ENCODE measurements at places on chromosomes 3 and 15.

DNA sequence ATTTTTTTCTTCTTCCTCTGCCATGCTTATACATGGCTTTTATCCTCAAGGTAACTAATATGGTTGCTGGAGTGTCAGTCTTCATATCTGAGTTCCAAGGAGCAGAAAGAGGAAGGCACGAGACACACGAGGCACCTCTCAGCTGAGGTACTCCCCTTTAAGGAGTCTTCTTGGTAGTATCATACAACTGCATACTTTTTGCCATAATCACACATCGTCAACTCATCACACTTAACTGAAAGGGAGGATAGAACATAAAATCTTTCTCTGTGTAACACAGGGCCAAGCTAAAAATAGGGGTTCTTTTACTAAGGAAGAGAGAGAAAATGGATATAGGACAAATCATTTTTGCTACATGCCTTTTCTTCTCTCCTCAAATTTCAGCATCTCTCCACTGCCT lies 104.2 kb downstream of the OXSM start:
- DNase-seq = no peak

- no peak for DNase-seq
Observed at GRCh38 chr3:47496892-47497291, 16.6 kb downstream of the ELP6 start.

- no peak for DNase-seq
Observed at GRCh38 chr3:151724576-151725562, 8.9 kb upstream of the AADACL2 start.

- DNase-seq = no peak
Observed at GRCh38 chr3:81931265-81932251, 170.1 kb upstream of the GBE1 start.

GRCh38 chr3:42678447-42678846 lies 6.9 kb upstream of the KLHL40 start:
- DNase-seq = no peak

GRCh38 chr3:111607240-111607920 lies 12.2 kb upstream of the ZBED2 start:
- DNase-seq = no peak

DNA sequence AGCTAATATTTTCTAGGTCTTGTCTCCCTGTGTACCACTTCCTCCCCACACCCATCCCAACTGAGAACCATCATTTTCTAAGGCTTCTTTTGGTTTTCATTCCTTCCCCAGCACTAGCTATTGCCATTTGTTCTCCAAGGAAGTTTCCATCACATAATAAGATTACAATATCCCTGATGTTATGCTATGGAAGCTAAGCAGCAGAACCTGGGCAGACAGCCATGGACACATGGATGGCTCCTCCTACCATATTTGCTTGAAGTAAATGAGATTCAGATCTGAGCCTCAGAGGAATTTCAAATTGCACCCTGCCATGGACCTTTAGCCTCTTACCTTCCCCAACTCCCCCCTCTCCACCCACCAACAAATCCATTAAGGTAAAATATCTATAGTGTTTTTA lies 31.5 kb downstream of the GASK1A start:
- DNase-seq = no peak

DNA sequence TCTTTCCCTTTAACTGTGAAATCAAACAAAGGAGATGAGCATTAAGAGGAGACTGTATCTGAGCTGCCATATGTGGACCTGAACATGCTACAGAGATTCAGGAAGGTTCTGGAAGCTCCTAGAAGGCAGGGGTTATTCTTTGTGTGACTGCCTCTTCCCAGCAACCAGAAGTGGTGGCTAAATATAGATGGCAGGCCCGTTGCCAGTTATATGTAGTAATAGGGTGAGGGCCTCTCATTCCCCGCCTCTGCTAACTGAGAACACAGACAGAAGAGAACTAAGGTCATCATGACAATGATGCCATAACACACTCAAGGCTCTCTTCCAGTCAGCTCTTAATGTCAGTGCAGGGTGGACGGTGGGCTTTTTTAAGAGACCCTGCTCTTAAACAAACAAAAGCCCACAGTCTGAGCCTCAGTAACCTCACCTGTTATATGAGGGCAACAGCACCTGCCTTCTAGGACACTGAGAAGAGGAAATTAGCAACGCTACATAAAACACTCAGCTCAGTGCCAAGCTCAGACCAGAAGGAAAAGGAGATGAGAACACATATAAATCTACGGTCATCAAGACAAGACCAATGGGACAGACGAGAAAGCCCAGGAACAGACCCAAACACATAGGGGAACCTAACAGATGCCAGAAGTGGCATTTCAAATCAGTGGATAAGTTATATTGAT lies 22.3 kb downstream of the CFAP92 start:
- DNase-seq = no peak

GRCh38 chr15:24924621-24925020 lies 30.2 kb upstream of the SNRPN start:
- DNase-seq = no peak

- no peak for DNase-seq
Observed at GRCh38 chr3:153979418-153980251, 141.6 kb upstream of the ARHGEF26 start.

GRCh38 chr3:34832865-34833508 lies 806.3 kb upstream of the ARPP21 start:
- no peak for DNase-seq

DNA sequence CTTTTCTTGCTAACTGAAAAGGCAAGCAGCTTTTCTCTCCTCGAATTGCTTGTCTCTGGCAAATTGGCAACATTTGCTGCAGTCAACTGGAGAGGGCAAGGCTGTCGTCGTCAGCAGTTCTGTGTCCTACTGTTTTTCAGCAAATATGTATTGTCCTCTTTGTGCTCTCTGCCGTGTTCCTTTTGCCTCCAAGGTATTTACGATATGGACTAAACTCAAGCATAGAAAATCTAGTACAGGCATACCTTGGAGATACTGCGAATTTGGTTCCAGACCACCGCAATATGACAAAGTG lies 558 bp upstream of the SLC30A4 start:
- DNase-seq = no peak

DNA sequence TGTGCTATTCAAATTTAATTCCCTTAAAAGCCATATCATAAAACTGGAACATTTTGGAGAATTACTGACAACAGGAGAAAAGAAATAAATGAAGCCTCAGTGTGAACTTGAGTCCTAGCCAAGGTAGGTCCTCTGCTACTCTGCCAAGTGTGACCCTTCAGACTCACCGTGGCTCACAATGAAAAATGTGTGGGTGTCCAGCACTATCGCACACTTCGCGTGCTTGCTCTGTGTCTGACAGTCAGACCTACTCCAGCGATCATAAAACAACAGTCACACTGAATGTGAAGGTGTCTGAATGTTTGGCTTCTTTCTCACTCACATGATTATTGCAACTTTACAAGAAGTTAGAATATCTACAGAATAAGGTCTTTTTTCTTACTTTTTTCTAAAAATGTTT lies 65.8 kb upstream of the TRA2B start:
- no peak for DNase-seq

GRCh38 chr3:28577941-28578500 lies 229.4 kb upstream of the AZI2 start:
- no peak for DNase-seq

DNA sequence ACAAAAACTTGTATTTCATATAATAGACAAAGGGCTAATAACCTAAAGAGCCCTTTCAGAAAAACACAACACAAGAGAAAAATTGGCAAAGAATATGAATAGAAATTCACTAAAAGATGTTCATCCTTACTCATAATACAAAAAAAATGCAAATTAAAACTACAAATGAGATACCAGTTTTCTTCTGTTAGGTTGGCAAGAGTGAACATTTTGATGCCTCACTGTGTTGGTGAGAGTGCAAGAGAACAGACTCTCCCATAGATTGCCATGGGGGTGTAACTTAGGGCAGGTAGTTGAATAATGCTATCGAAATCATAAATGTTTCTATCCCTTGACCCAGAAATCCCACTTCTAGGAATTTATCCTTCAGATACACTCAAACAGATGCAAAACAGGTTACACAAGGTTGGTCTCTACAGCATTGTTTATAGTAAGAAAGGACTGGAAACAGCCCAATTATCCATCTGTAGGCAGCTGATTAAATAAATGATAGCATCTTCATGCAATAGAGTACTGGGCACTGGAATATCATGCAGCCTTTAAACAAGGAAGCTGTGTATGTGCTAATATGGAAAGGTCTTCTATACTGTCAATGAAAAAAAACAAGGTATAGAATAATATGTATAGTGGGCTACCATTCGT lies 146.3 kb downstream of the TLE3 start:
- no peak for DNase-seq

- DNase-seq = no peak
Observed at GRCh38 chr3:55562700-55563099, 75.6 kb upstream of the WNT5A start.

- no peak for DNase-seq
Observed at GRCh38 chr3:172176061-172176770, 136.8 kb downstream of the FNDC3B start.

DNA sequence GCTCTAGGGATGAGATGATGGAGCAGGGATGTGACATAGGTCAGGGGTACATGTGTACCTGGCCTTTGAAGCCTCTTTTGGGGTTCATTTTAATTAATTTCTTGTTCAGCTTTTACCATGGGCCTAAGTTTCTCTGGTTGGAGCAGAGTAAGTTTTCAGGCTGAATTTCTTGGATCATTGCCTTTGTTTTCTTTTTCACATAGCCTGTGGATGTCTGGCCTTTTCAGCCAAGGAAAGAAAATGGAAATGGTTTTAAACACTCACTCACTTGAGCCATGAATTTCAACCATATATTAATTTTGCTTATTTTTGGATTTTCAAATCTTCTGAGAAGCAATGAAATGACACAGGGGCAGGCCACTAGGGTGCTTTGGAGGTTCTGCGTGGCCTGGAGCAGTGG lies 30.2 kb downstream of the CACNA1D start:
- DNase-seq = no peak

- DNase-seq = no peak
Observed at GRCh38 chr3:65534805-65535204, 503.9 kb downstream of the MAGI1 start.

DNA sequence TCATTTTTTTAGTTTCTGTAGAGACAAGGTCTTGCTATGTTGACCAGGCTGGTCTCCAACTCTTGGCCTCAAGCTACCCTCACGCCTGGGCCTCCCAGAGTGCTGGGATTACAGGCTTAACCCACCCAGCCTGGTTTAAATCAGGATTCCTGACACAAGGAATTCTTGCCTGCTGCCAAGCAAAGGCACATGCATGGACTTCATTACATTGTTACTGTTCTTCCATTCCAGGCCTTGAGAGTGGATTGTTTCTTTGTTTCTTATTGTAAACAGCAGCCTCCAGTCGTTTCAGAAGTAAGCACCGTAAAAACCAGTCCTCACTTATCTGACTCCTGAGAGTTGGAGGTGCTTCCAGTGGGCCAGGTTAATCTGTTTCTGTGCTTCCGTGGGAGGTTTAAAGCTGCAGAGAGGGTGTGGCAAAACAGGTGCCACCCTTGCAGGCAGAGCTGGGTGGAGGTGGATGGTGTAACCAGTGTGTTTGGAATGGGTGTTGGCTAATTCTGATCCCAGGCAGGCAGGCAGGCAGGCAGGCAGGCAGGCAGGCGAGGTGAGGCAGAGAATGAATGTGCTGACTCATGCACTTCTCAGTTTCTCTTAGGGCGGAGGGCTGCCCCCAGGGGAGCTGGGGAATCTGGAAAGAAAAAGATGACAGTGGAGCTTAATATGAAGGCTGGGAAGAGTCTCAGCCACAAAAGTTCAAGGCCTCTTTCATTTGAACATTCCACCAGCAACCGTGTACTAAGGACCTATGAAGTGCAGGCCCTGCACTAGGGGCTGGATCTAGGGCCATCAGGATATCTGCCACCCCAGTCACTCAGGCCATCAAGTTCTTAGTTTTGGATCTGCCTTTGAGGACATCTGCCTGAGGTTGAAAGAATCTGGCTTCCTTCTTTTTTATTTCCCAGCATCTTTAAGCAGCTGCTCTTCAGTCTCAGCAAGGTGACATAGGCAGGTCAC lies 37.0 kb upstream of the CDCP1 start:
- no peak for DNase-seq

- no peak for DNase-seq
Observed at GRCh38 chr15:63843901-63844317, 10.2 kb upstream of the HERC1 start.

DNA sequence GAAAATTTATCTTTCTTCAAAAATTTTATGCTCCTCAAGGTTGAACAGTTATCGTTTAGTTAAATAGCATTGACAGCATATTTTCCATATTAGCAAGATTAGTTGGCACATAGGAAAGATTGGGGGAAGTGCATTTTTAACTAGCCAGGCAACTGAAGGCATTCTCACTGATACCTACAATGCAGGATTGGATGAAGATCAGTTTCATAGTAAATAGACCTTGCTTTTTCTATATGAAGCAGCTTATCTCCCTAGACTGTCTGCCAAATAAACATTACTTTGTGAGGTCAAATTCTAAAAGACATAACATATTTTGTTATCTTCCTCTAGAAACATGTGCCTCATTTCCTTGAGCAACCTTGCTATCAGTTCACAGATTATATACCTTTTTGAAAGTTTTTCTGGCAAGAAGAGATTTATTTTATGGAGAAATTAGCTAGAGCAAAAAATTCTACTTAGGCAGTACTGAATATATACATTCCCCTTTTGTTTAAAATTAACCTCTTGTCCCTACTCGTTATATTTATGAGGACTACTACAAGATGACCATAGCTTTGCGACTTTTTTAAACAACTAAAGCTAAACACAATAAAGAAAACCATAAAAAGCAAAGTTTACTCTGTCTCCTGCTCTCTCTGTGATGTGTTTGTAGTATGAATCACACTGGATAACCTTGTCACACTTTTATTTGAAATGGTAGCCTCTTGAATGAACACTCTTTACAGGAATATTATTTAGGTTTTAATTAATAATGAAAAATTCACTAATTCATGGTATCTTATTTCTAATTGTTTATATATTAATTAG lies 654.9 kb upstream of the TBL1XR1 start:
- DNase-seq = no peak

DNA sequence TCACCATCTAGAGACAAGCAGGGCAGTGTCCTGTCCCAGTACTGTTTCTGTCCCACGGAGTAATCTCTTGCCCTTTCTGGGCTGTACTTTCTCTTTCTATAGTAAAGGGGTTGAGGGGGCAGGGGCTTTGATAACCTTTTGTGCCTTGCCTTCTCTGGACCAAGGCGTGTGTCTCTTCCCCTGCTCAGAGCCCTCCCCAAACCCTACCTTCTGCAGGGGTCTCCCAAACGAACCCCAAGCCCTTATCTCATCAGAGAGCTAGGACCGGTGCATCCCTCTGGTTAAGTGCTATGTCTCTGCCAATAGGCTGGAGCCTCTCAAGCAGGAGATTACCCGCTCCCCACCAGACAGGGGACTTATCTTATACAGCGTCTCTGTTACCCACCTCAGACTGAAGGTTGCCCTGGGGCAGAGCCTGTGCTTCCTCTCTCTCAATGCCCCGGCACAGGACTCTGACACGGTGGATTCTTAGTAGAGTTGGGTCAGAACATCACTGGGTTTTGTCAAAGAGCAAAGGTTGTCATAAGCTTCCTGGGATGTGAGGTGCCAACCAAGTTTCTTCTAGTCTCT lies 2.9 kb downstream of the PLEKHO2 start:
- DNase-seq = peak; percentile 26

- DNase-seq = no peak
Observed at GRCh38 chr3:39090922-39091321, 16.5 kb downstream of the GORASP1 start.

Data from T-cell (primary cell).